ENCODE measurements at places on chromosomes 1 and 21.

DNA sequence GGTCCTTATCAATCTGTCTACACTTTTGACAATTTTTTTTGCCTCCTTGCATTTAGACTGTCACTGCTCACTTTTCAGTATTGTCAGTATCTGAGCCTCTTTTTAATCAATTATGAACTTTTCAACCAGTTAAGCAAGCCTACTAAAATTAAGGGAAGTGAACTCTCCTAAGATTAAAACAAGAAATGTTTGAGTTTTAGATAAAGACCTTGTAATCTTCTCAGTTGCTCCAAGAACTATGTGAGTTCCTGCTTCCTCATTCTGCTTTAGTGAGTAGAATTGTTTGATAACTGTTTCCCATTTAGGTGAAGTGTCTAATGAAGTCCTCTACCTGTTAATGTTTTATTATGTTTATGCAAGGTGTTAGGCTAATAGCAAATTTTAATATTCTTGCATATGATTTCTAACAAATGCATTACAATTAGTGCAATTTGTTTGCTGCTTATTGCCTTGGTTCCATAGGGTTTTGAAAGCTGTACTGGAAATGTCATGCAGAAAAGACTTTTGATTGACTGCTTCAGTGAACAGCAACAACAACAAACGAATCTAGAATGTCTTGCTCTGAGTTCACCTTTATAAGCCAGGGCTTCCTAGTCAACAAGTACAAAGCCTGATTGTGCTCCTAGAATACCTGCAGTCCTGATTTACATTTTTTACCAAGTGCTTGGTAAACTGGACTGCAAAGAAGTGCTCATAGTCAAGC is 40.9 kb downstream of the PLA2G4A start:
- DNase-seq, result no peak

DNA sequence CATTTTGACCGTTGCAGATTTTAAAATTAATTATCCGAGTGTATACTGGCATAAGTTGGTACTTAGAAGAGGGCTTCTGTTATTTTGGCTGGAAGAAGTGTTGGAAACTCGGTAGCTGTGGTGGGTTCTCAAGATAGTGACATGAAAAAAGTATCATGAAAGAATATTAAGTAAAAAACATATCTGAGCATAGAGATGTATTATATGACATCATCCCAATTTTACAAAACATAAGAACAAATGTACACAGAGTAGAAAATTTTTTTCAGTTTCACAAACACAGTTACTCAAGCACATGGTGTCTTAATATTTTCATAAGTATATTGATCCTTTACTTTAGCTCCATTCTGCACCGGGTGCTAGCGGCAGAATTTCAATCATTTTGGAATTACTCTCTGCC is 684 bp downstream of the IFI16 start:
- no peak for DNase-seq

DNA sequence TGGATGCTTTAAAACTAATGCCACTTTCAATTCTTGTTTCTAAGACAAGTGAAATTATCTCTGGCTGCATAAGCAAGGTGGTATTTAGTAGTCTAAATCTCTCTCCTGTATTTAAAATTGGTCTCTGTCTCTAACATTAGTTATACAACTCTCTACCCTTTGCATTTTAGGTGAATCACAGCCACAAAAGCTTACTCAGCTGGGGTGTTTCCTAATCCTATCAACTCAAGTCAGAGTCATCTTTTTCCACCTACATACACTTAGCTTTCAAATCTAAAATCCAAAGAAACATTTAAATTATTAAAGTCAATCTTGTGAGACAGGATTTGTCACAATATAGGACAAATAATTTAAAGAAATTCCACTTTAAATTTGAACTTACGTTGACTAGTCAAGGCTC is 255.1 kb upstream of the CXADR start:
- DNase-seq, result no peak

- no peak for DNase-seq
Measured at GRCh38 chr1:223752721-223753515, 40.6 kb downstream of the CAPN2 start.

DNA sequence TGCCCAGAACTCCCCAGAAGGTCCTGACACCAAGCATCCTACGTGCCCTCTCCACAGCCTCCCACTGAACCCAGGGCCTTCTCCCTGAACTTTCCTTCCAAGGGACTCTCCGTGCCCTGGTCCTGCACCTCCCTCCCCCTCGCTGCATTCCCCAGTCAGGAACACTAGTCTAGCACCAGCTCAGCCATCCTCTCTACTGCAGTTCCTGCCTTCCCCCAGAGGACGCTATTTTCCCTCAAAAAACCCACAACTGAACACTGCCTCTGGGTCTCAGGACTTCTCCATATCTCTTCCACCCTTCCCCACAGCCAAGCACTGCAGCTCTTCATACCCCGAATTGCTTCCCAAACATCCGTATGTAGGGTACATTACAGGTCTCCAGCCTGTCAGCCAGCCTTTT is 12.6 kb upstream of the ARTN start:
- no peak for DNase-seq

- DNase-seq, result no peak
Measured at GRCh38 chr1:19643602-19644394, at the start of gene NBL1. Gene NBL1 (plus strand): TSS chr1:19644311. CDS start chr1:19655031, 10,720 bp downstream.

DNA sequence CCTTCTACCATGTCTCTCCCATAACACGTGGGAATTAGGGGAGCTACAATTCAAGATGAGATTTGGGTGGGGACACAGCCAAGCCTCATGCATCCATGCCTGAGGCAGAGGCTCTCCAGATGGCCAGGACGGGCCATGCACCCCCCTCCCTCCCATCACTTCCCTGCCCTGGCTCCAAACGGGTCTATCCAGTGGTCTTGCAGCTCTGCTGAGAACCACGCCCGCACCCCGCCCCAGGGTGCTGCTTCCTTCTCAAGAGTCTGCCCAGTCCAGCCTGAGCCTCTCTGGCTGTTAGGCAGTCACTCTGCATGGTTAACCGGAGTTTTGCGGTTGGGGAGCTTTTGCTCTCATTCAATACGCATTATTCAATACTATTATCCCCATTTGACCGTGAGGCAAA is 131.5 kb upstream of the TMEM51 start:
- no peak for DNase-seq

- peak; percentile 66 for DNase-seq
Measured at GRCh38 chr21:43211072-43211759, 42.4 kb downstream of the CRYAA start.

DNA sequence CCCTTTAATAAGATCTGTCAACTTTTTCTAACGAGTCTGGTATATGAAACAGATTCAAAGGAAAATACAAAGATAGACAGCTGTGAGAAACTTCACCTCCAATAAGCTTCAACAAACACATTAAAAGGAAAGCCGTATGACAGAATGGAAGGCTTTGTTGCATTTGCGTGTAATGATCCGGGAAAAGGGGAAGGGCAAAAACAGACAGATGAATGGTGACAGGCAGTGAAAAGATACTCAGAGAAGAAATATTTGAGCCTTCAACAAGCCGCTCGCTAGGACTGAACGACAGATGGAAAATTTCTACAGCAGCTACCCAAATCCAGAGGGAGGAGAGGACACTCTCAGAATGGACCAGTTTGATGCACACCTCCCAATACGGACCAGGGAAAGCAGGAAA is 14.9 kb downstream of the COPA start:
- no peak for DNase-seq

GRCh38 chr21:43004926-43005325 is 30.6 kb downstream of the PKNOX1 start:
- DNase-seq, result no peak

DNA sequence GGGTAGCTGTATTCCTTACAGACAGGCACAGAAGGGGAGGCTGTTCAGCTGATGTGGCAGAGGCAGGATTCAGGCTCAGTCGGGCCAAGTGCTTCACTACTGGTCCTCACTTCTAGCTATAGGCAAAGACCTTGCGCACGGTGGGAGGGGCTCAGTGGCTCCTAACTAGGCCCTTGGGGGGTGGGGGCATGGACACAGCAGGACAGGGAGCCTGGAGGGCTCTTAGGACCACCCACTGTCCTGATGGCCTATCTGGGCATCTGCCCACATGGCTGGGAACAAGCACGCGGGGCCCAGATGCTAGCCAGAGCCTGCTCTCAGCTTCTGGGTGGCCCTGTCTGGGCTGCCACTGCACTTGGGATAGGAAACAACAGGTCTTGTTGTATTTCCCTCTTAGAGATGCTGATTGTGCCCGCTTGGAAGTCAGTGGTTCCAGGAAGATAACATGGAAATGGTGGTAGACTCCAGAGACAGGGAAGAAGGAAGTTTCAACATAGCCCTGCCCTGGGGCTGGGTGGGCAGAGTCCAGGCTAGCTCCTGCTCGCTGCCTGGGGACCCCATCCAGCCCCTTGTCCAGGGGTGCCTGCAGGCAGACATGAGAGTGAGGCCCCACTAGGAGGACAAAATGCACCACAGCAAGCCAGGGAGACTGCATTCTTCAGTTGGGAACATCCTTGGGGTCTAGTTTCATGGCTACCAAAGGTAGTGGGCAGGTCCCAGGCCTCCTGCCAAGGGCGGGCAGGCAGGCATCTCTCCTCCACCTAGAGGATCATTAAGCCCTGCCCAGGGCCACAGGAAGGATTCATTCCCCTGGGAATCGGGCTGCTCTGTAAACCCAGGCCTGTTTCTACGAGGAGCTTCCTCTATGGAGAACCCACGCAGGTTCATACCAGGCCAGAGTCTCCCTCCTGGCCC is 102.5 kb downstream of the BCAR3 start:
- DNase-seq, result no peak

DNA sequence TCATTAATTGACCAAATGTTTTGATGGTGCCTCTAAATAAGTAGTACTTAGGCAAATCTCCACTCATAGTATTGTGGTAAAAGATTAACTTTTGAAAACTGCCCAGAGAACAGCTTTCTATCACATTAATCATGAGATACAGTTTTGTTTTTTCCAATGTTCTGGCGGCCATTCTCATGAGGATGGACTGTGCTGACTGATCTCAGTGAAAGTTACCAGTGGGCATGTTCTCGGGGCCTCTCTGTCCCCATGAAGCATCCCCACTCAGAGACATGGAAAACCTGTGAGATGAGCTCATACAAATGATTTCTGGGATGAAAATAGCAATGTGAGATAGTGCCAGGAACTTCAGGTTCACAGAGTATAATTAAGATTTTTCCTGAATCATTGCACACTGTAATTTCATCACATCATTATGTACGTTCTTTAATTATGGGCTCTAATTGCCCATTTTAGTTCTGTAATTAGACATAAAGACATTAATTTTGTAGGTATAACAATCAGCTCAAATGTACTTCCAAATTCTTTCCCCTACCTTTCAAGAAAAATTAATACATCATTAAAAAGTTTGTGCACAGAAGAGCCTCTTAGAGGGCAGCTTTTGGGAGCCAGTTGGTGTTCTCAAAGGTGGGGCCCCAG is 40.5 kb downstream of the DDR2 start:
- DNase-seq, result no peak

DNA sequence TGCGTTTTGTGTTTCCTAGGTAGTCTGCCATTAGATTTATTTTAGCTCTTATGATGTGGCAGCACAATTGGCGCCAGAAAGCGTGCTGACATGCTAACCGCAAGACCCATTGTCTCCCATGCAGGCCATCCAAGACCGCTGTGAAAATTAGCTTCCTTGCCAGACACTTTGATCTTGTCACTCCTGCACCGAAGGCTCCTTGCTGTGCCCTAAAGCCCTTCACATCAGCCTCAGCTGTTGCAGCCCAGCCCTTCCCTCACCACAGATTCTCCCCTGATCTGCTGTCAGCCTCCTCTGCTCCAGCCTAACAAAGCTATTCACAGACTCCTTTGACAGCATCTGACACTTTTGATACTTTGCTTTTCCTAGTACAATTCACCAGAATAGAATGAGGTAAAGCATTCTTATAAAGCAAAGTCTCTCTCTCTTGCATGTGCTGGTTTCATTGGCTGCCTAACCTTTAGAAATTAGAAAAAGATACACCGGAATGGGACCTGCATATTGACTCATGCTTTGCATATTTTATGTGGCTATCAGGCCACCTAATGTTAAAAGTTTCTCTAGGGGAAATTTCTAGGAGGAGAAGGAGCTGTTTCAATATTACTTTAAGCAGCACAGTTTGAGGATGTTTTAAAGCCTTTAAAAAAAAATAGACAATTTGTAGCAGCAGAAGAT is 280.3 kb upstream of the FMN2 start:
- DNase-seq, result no peak

GRCh38 chr1:110690709-110691365 is 16.1 kb upstream of the KCNA3 start:
- DNase-seq, result no peak

- DNase-seq, result no peak
Measured at GRCh38 chr1:61754545-61754944, 12.3 kb downstream of the PATJ start.

GRCh38 chr1:41900603-41901444 is 17.9 kb downstream of the HIVEP3 start:
- no peak for DNase-seq

DNA sequence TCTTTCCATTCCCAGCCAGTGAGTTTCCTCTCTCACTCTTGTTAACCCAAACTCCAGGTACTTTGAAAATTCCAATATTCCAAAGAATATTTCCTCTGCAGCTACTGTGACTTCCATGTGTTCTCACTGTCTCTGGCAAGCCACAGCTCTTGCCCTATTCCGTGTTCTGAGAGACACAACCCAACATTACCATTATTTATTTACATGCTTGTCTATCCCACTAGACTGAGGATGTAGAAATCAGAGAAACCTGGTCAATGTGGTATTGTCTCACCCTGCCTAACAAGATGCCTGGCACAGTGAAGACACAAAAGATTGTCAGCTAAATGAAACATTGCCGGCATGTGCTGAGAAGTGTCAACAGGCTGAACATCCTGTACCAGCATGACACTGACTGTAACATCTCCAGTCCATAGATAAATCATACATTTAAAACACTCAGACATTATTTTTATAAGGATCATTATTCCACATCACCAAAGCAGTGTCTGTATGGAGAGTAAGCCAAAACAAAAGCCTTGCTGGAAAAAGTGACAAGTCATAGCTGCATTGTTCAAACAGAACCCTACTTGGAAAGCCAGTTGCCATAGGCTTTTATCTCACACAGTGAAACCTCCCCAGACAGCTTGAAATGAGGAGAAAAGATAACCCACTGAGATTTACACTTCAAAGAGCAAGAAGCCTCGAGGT is 72.3 kb downstream of the SIPA1L2 start:
- no peak for DNase-seq

DNA sequence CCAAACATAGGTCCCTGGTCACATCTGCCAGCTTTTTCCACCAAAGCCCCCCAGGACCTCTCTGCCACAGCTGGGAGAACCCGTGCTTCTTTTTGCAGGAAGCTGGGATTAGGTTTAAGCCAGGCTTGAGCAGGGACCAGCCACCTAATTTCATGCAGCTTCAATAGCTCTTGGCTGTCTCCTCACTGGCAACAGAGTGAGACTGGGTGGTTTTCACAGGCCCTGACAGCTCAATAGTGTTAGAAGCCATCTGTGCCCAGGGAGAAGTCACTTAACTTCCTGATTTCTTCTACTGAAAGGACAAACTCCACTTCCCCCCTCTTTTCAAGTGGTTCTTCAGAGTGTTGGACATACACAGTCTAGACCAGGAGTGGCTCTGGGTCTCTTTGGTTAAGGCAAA is 20.4 kb upstream of the SRSF4 start:
- DNase-seq, result no peak

GRCh38 chr1:203186446-203187303 is at the start of gene CHI3L1:
Gene CHI3L1 (minus strand): TSS chr1:203186704. CDS start chr1:203186623, 81 bp downstream.
- no peak for DNase-seq

- no peak for DNase-seq
Measured at GRCh38 chr1:228748029-228748428, 12.8 kb downstream of the RHOU start.

Measured in type B pancreatic cell (in vitro differentiated cells).